ENCODE measurements at places on chromosomes 6 and 20.

DNA sequence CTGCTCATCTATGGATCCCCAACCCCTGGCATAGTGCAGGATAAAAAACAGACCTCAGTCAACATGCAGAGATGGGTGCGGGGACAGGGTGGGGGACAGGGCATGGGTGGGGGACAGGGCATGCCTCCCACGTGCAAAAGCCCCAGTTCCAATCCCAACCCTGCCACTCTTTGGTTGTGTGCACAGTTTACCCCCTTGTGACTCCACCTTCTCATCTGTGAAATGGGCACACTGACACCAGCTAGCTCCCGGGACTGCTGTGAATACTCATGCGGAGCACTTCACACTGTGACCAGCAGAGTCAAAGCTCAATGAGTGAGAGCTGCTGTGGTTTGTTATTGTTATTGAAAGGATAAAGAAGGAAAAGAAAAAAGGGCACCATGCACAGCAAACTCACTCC is 69.3 kb downstream of the NFATC2 start:
- DNase-seq, result no peak

- no peak for DNase-seq
These were observed 226.5 kb upstream of the MCHR2 start for GRCh38 chr6:100220543-100220942.

DNA sequence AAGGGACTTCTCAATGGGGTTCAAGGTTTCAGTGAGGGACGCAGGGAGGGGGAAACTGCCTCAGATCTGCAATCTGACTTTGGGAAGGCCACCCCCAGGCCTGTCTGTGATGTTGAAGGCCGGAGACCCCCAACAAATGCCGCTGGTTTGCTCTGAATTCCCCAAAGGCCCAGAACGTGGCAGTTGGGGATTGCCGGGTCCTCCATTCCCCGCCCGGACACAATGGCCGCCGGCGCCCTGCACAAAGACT is 326 bp upstream of the BCL2L1 start:
- DNase-seq, result no peak

DNA sequence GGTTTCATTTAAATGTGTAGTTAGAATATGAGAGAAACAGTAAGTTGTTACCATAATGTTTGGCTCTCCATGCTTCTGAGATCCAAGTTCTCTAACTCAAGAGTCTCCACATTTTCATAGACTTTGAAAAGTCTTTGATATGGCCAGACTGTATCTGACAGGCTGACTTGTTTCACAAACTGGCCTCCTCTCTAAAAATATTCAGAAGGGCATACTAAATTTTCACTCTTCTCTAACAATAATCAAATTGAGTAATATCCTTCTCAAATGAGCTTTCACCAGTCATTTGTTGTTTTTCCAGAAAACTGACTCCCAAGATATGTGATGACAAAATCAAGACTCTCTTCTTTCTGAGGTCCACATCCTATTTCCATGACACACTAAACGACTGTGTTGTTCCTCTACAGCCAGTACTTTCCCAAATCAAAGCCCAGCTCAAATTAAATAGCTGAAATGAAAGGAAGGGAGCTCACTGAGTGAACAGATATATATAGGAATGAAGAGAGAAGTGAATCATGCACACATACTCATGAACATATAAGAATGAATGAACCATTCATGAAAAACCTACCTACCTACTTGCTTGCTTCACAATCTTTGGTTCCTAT is 15.1 kb downstream of the HIVEP2 start:
- DNase-seq, result no peak

DNA sequence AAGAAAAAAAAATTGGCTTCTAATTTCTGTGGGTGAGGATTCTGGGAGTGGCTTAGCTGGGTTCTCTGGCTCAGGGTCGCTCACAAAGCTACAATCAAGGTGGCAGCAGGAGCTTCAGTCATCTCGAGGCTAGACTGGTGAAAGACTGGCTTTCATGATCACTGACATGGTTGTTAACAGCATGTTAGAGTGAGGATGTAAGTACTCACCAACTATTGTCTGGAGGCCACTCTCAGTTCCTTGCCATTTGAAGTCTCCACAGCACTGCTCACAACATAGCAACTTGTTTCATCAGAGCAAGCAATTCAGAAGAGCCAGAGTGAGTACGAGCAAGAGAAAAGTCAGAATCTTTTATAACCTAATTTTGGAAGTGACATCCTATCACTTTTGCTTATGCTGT is 145.7 kb upstream of the PRSS16 start:
- no peak for DNase-seq

- no peak for DNase-seq
These were observed 442.1 kb downstream of the BCKDHB start for GRCh38 chr6:80548532-80548931.

DNA sequence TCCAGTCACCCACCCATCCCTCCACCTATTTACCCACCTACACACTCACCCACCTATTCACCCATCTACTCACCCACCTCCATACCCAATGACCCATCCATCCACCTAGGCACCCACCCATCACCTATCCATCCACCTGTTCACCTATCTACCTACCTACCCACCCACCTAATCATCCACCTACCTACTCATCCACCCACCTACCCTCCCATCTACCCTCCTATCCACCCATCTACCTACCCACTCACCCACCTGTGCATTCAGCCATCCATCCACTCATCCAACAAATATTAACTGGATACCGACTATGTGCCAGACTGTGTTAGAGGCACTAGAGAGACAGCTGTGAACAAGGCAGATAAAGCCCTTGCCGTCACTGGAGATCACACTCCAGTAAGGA is 40.3 kb downstream of the RSPO4 start:
- DNase-seq, result no peak

- DNase-seq, result no peak
These were observed 9.0 kb upstream of the EXOC2 start for GRCh38 chr6:701700-702479.

DNA sequence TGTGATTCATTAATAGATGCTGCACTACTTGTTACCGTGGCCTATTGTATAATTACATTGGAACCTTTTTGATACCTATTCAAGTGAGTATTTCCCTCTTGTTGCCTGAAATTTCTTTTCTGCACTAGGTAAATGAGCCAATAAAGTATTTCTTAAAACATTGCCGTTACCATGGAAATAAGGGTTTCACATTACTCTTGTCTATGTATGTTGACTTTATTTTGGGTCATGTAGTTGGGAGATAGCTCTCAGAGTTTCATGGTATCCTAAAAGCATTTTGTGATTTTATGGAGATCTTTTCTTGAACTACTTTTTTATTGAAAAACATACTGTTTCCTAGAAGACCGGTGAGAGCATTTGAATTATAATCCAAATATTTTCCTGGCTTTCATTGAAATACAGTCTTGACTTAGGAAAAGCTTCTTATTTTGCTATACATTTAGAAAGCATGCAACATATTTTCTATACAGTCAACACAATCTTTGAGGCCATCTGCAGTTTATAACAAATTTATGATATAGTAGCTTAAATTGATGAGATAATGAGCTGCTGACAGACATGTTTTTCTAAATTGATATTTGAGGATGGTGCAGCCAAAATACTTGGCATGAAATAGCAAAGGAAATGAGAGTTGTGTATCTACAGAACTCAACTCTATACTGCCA is 650.4 kb downstream of the RFPL4B start:
- DNase-seq, result no peak

DNA sequence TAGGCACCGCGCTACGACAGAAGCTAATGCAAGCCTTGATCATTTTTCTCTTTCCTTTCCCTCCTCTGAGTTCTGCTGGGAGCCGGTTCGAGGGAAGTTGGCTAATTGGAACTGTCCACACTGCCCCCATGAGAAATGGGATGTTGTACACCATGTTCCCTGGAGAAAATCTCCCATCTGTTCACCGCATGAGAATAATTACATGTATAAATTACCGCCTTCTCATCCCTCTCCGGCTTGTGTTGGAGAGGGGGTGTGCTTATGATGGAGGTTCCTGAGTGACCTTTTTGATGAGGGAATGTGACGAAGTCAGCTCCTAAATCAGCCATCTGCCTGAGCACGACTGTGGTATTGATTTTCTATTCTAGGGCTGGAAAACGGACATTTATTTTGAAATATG is 320.2 kb upstream of the SULF2 start:
- no peak for DNase-seq

GRCh38 chr20:44993343-44993742 is 27.0 kb downstream of the STK4 start:
- no peak for DNase-seq

DNA sequence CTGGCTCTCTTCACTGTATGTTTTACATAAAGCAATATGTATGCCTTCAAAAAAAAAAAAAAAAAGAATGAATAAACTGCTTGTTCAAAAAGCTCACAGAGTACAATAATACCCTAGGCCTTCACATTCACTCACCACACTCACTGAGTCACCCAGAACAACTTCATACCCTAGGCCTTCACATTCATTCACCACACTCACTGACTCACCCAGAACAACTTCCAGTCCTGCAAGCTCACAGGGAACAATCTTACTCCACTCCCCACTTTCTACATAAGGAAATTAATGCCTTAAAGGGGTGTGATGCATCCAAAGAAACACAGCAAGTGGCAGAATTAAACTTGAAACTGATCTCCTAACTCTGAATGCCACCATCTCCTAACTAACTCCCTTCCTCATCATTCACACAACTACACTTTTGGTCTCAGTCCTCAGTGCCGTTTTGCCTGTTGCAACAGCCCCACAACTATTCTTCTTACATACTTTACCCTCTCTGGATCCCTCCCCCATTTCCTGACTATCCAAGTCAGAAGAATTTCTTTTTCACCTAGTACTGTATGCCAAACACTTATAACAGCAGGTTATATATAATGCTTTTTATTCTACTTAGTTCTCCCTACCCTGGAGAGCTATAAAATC is 34.2 kb downstream of the NHSL1 start:
- DNase-seq, result no peak

- DNase-seq, result no peak
These were observed at the start of gene SLC2A10 for GRCh38 chr20:46709459-46710152. Gene SLC2A10, plus strand, starts transcription at chr20:46709649. Its CDS starts 88 bp downstream, at chr20:46709737.

- no peak for DNase-seq
These were observed 30.5 kb upstream of the AKAP12 start for GRCh38 chr6:151209071-151209831.

DNA sequence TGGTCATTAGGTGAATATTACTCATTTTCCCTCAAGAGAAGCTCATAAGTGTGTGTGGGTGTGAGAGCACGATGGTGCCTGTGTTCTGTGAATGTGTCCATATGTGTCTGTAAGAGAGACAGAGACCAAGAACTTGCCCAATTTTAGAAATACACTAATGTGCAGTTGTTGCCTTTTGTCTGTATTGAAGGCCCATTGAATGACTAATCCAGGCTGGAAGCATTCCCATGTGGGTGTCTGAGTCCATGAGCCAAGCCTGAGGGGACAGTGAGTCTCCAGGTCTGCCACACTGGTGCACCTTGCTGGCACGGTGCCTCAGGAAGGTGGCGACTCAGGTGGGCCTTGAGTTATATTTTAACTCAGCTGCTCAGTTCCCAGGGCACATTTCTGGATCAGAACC is 25.5 kb upstream of the ASXL1 start:
- DNase-seq, result no peak

GRCh38 chr6:43782764-43783513 is 12.9 kb downstream of the VEGFA start:
- DNase-seq, result no peak

- DNase-seq, result no peak
These were observed 4.3 kb upstream of the MCM3 start for GRCh38 chr6:52288841-52289240.

DNA sequence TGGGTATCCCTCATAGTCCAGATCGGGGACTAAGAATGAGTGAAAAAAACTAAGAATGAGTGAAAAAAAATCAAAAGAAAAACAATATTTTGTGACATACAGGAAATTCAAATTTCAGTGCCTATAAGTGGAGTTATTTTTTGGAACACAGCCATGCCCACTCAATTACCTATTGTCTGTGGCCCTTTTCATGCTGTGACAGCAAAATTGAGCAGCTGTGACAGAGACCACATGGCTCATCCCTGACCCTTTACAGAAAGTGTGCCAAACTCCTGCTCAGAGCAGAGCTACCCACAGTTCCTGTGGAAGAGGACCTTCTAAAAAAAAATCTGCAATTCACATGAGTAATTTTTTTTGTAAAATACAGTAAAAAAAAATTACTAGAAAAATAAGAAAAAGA is 1.4 kb downstream of the NCR2 start:
- no peak for DNase-seq

- DNase-seq, result no peak
These were observed 152.0 kb upstream of the EYA4 start for GRCh38 chr6:133088931-133089695.

GRCh38 chr6:16712931-16713484 is 48.3 kb downstream of the ATXN1 start:
- DNase-seq, result no peak

- no peak for DNase-seq
These were observed 448.3 kb upstream of the HSF2 start for GRCh38 chr6:121951123-121951522.

- DNase-seq, result no peak
These were observed 722.2 kb downstream of the PRKN start for GRCh38 chr6:162005372-162005771.

DNA sequence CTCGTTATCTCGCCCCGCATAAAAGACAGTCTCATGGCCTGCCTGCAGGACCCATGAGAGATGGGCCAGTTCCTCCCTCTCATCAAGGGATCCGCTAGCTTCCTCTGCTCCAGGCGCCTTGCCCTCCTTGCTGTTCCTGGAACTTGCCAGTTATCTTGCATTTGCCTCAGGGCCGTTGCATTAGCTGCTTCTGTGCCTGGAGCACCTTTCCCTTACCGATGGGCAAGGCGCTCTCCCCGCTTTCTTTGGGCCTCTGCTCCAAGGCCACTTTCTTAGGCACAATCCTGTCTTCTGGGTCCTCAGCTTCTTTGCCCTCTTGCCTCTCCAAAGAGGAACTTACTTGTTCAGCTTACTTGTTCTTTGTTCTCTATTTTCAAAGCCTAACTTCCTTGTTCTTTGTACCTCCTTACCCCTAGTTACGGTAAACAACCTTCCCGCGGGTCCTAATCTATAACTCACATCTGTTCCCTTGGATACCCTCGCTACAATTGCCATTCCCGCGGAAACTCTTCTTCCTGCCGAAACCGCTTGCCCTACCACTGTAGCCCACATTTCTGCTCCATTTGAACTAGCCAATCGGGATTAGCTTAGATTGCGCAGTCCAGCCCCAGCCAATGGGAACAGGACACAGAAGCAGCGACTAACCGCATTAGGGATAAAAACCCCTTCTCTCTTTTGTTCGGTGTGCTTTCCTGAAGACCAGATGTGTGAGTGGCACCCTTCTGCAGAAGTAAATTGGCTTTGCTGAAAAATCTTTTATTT is 887 bp upstream of the NSFL1C start:
- no peak for DNase-seq

GRCh38 chr6:146999766-147000165 is 204.5 kb upstream of the STXBP5 start:
- no peak for DNase-seq

GRCh38 chr20:31809661-31810060 is 9.5 kb upstream of the MYLK2 start:
- DNase-seq, result no peak

- no peak for DNase-seq
These were observed 14.9 kb downstream of the AARS2 start for GRCh38 chr6:44298055-44298803.

GRCh38 chr20:40561187-40561586 is 127.8 kb downstream of the MAFB start:
- DNase-seq, result no peak

- no peak for DNase-seq
These were observed 219.5 kb downstream of the SMOC2 start for GRCh38 chr6:168660400-168660945.
